ENCODE measurements at places on chromosomes 6 and 20.
A peak's percentile ranks its signal among the peaks of the same experiment; 100 is the strongest.

DNA sequence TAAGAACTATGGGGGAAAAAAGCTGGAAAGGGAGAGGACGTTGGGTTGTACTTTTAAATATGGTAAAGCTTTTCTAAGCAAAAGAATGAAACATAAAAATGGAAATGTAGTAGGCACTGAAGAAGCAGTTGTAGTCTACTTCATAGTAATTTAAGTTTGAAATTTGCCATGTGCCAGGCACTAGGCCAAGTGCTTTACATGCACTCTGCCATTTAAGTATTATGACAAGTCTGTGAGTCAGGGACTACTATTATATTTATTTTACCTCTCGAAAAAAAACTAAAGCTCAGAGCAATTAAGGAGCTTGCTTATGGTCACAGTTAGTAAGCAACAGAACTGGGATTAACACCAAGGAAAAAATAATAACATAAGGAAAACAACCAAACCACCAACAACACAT lies 257.8 kb downstream of the GMDS start:
- DNase-seq: no peak

DNA sequence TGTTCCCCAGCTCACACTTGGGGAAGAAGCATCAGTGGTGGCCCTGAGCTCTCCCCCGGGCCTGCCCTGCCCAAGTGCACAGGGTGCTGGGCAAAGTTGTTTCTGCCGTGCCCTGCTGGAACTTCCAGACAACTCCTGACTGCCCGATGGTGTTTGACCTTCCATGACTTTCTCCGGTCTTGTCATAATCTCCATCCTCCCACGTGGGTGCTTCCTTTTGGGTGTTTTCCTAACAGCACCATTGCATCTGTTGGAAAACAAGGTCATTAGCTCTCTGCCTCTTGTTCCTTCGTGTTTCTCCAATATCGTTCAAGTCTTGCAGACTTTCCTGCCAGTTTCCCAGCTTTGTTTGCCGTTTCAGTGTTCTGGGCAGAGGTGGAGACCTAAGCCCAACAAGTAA lies 68.7 kb upstream of the TIAM2 start:
- no peak for DNase-seq

DNA sequence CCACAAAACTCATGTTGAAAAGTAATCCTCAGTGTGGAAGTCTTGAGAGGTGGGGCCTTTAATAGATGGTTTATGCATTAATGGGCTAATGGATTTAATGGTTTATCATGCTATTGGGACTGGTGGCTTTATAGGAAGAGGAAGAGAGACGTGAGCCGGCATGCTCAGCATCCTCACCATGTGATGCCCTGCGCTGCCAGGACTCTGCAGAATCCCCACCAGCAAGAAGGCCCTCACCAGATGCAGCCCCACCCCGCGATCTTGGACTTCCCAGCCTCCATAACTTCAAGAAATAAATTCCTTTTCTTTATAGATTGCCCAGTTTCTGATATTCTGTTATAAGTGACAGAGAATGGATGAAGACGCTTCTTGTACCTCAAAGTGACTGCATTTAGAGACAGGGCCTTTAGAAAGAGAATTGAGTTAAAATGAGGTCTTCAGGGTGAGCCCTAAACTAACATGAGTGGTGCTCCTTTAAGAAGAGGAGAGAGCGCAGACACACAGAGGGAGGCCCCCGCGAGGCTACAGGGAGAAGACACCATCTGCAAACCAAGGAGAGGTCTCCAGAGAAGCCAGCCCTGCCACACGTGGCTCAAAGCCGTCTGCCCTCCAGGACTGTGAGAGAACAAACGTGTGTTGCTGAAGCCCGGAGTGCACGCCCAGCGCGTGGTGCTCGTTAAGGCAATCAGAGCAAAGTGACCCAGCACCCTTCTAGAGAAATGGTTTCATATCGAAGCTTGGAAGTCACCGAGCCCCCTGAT lies 56.9 kb downstream of the IRF4 start:
- DNase-seq: no peak

GRCh38 chr20:3741836-3742458 lies 9.5 kb downstream of the HSPA12B start:
- no peak for DNase-seq

DNA sequence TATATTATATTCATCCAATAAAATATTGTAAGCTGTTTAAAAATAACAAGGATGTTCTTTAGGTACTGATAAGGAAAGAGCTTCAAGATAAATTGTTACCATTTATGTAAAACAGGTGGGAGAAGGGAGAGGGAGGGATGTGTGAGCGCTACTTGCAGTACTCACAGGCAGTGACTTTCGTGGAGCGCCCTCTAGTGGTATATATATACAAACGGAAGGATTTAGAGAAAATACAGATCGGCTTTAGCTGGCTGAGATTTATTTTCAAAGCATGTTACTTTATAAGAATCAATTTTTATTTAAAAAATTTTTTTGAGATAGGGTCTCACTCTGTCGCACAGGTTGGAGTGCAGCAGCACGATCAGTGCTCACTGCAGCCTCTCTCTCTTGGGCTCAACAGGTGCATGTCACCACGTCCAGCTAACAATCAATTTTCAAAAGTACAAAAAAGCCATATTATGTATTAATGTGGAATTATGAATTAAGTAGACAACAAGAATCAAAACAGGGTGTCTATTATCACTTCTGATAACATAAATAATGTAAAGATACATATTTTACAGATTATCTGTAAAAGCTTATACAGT lies 3.3 kb upstream of the MOG start:
- DNase-seq: no peak

GRCh38 chr6:33080127-33081089 lies 4.6 kb downstream of the HLA-DPB1 start:
- no peak for DNase-seq

- DNase-seq: peak; percentile 28
Observed at GRCh38 chr6:26445934-26446667, 5.8 kb downstream of the BTN3A3 start.

DNA sequence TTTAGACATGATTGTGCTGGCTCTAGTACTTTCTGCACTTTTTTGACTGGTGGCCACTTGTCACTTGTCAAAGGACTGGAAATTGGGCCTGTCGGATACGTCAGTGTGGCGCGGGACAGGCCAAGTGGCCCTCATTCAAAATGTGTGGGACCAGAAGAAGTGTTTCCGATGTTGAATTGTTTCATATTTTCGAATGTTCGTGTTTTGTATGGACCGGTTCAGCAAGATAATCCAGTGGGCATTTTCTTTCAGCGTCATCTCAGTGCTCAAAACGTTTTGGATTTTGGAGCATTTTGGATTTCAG lies 3.5 kb downstream of the KIF25 start:
- DNase-seq: no peak

- DNase-seq: no peak
Observed at GRCh38 chr6:13284646-13285045, 43.7 kb downstream of the TBC1D7 start.

- peak; percentile 33 for DNase-seq
Observed at GRCh38 chr6:32177183-32177787, 920 bp upstream of the RNF5 start.

- no peak for DNase-seq
Observed at GRCh38 chr20:53444401-53445149, 149.1 kb downstream of the ZNF217 start.

- DNase-seq: peak; percentile 88
Observed at GRCh38 chr6:45710304-45710821, 305.3 kb downstream of the CLIC5 start.
